CD8-positive, alpha-beta T cell (primary cell): ENCODE measurements at places on chromosomes 5 and 9.

DNA sequence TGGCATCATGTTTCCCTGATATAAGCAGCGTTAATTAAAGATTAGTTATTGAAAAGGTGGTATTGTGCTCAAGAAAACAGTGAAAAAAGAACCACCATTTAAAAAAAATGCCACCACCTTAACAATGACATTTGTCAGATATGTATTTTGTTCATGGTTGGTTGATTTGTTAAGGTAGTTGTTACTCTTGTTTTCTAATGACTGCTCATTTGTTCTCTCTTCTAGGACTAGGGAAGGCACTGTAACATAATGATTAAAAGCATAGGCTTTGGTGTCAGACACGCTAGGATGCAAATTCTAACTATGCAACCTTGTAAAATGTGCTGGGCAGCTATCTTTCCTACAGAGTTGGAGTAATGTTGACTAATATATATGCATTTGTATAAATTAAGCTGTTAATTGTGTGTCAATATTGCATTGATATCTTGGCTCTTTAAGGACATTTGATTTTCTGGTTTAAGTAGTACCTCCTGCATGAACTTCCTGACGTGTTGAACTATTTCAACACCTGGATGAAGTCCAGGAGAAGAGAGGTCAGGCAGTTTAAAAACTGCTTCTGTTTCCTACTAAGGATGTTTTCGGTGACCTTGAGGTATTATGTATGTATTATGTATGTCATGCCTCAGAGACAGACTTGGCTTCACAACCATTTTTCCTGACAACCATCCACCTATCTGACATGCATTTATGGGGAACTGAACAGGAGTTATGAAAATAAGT lies 77.8 kb downstream of the MUSK start:
- no peak for DNase-seq

- no peak for DNase-seq
Measured at GRCh38 chr5:114504560-114504959, 142.7 kb downstream of the KCNN2 start.

- DNase-seq = no peak
Measured at GRCh38 chr9:87882627-87883026, at the start of gene SPATA31E1. Gene SPATA31E1, plus strand, starts transcription at chr9:87882877. Its CDS starts 15 bp downstream, at chr9:87882892.

- peak; percentile 37 for DNase-seq
Measured at GRCh38 chr9:137294681-137295237, 7.3 kb downstream of the NRARP start.

DNA sequence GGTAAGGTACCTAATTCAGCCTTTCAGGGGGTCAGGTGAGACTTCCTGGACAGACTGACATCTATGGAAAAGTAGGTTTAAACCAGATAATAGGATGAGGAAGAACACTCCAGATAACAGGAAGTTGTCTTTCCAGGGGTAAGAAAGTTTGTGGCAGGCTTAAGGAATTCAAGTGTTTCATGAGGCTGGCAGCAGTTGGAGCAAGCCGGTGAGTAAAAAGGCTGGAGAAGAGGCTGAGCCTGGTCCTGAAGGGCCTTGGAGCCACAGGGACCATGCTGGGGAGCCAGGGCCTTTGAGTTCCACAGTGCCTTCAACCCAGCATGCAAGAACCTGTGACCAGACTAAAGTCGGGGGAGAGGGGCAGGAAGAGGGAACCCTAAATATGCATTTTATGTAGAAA lies 353.4 kb downstream of the SPOCK1 start:
- DNase-seq = no peak

DNA sequence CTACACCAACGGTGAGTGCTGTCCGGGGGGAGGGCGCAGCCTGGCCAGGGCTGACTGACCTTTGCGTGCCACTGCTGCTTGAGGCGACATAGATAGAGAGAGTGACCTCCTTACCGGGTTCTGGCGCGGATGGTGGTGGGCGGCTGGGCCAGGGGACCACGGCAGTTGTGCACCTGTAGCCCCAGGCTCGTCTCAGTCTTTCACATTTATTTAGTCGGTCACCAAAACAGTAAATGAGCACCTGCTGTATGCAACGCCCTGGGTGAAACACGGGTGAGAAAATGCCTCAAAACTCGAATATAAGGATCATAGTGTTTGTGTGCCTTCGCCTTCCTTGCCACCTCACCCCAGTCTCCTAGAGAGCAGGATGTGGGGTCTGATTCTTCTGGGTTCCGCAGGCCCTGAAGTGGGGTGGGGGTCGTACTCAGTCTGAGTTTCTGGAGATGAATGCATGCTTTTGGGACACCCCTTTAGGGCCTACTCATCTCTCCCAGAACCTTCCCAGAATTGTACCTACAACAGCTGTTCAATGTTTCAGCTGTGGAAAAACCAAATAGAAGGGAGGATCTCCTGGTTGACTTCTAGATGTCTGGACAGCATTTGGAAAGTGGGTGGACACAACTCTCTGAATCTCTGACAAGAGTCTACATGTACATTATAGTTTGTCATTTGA lies 714 bp downstream of the SEC24A start:
- no peak for DNase-seq

- no peak for DNase-seq
Measured at GRCh38 chr5:149172261-149172660, 31.0 kb downstream of the ABLIM3 start.

- peak; percentile 69 for DNase-seq
Measured at GRCh38 chr5:42912184-42912798, 100.6 kb upstream of the SELENOP start.

- DNase-seq = no peak
Measured at GRCh38 chr5:111830333-111830732, 73.3 kb upstream of the NREP start.

- DNase-seq = no peak
Measured at GRCh38 chr9:123111427-123112014, 78.1 kb downstream of the GPR21 start.

- DNase-seq = no peak
Measured at GRCh38 chr9:96646081-96646991, 8.8 kb downstream of the PRXL2C start.

DNA sequence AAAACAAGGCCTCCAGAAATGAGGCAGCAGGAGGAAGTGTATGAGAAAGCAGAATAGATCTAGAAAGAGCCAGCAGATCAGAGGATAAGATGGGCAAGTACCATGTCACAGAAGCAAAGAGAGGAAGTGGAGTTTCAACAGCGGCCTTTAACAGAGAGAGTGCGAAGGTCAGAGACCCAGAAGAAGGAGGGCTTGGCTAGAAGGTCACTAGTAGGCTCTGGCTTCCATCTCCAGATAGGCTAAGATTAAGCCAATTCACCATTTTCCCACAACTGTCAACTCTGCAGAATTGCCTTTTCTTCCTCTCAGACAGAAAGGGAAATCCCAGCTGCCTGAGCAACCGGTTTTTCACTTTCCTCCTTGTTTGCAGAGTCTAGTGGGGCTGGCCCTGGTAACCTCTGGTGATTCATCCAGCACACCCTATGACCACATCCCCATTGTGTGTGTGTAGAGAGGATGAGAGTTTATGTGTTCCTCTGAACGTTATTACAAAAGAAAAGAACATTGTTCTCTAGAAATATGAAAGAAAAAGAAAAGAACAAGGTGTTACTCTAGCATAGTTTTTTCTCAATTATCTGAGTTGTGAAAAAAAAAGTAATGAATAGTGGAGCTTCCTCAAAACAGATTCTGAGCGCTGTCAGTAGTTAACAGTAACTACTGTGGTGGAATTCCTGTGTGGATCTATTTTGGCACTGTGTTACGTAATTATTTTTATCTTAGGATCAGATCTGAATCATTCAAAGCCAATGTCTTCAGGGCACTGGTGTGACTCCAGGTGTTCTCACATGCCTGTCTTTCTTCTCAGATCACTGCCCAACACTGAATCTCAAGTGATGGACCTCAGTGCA lies 220.4 kb downstream of the ARRDC3 start:
- DNase-seq = peak; percentile 56

DNA sequence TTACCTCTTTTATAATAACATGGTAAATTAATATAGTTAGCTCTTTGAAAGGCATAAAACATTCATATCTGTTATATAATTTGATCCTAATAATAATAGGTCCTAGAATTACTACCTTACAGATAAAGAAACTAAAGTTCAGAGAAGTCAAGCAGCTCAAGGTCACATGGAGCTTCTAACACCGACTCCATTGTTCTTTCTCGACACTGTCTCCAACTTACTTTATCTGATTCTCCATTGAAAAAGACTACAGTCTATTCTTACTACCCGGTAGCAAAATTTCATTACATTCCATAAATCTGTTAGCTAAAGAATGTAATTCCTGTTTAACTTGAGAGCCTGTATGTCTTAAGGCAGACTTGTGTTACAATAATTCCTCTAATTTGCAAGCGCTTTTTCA lies 96.3 kb upstream of the TMEM161B start:
- no peak for DNase-seq

- DNase-seq = no peak
Measured at GRCh38 chr5:153624451-153624765, 133.9 kb downstream of the GRIA1 start.

GRCh38 chr9:7907551-7908337 lies 108.2 kb upstream of the DMAC1 start:
- DNase-seq = no peak

DNA sequence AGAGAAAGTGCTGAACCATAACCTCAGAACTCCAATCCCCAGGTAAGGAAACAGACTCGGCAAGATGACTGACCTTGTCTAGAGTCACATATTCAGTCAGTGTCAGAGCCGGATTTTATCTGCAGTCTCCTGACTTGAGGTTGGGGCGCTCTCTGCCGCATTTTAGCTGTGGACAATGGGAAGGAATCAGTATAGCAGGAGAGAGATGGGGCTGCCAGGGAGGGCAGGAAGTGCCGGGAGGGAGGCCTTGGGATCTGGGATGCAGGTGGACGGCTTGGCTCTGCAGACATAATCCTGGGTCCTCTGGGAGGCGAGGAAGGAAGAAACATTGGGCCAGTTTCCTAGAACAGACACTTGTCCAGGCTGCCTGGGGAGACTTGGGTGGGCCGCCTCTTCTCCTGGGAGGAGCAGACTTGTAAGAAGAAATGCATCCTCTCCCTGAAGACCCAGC lies 39.7 kb upstream of the COL15A1 start:
- no peak for DNase-seq

DNA sequence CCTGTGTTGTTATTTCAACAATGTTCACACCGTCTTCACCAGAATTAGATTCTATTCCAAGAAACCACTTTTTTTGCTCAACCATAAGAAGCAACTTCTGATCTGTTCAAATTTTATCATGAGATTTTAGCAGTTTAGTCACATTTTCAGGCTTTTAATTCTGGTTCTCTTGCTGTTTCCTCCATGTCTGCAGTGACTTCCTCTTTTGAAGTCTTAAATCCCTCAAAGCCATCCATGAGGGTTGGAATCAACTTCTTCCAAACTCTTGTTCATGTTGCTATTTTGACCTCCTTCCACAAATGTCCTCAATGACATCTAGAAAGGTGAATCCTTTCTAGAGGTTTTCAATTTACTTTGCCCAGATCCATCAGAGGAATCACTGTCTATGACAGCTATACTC lies 25.7 kb upstream of the ENTREP1 start:
- DNase-seq = no peak

GRCh38 chr9:92276331-92277032 lies 17.0 kb downstream of the IARS1 start:
- no peak for DNase-seq

GRCh38 chr9:17476401-17476800 lies 102.5 kb upstream of the SH3GL2 start:
- no peak for DNase-seq

- no peak for DNase-seq
Measured at GRCh38 chr9:13009871-13010270, 235.1 kb downstream of the LURAP1L start.

DNA sequence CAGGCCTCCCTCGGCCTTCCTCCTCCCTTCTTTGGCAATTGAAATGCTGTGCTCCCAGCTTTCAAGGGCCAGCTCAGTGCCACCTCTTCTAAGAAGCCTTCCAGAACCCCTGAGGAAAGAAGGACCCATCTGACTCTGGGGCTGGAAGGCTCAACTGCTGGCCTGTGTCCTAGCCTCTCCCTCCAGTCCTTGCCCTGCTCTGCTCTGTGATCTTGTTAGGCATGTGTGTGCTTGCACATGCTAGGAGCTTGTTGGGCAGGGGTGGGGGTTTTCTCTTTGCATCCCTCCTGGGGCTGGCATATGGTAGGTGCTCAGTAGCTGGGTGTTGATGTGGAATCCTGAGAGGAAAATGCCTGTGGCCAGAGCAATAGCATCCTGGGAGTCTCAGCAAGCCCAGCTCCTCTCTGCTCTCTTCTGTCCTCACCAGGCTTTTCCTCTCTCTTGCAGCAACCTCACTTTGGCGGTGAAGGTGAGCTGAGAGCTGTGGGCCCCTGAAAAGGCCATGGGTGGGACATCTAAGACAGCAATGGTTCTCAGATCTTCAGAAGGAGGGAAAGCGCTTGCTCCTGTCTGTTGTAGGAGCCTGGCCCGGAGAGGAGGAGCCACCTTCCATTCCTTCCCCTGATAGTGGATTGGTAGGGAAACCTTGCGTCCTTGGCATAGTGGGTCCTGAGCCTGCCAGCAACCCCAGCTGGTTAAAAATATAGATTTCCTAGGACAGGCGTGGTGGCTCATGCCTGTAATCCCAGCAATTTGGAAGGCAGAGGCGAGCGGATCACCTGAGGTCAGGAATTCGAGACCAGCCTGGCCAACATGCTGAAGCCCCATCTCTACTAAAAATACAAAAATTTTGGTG lies 9.9 kb downstream of the DOLK start:
- no peak for DNase-seq

DNA sequence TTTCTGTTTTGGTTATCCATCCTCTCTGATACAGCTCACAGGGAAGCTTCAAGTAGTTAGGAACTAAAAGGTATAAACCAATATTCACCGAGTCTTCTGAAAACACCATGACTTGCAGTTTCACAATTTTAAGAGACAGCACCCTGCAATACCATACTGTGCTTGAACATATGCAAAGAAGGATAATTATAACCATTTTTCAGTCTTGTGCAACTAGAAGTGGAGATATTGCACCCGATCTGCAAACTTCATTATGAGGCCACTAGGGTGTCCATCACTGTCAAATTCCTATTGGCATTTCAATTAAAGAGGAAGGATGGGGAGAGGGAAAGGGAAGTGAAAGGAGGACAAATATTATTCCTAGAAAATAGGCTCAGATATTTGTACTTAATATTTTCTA lies 32.4 kb upstream of the CEP120 start:
- DNase-seq = no peak

- DNase-seq = no peak
Measured at GRCh38 chr5:143683459-143683858, 128.5 kb upstream of the HMHB1 start.

DNA sequence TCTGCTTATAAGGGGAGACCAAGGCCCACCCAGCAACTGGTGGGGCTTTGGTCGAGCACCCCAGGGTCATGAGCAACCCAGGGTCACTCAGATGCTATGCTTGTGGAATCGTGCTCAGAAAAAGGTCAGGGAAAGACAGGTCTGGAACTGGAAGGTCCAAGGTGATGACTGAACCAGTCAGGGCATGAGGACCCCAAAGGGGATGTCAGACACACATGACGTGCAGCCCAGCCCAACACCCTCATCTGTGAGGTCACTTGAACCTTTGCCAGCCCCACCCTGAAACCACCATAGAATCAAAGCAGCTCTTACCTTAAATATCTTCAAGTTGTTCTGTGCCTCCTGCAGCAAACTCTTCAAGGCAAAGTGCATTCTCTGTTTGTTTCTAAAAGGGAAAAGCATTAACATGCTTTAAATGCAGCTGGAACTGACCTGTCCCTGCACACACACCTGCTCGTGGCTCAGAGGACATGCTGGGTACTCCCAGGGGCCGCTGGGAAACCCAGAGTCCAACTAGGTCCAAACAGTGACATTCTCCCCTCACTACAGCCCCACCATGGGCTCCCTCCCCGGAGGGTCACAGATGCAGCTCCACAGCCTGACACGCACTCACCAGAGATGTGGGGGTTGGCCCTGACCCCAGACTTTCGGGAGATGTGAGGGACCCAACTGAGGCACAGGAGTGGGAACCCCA lies 29.4 kb downstream of the IPPK start:
- DNase-seq = no peak

GRCh38 chr5:1867114-1867814 lies 15.5 kb downstream of the IRX4 start:
- DNase-seq = no peak
